B cell (primary cell): ENCODE measurements at places on chromosomes 1 and 21. TPM values are rescaled to one million over a fixed set of nuclear protein-coding genes. Genes with fewer than 3 reads are reported as not detected.
A peak's percentile ranks its signal among the peaks of the same experiment; 100 is the strongest.

DNA sequence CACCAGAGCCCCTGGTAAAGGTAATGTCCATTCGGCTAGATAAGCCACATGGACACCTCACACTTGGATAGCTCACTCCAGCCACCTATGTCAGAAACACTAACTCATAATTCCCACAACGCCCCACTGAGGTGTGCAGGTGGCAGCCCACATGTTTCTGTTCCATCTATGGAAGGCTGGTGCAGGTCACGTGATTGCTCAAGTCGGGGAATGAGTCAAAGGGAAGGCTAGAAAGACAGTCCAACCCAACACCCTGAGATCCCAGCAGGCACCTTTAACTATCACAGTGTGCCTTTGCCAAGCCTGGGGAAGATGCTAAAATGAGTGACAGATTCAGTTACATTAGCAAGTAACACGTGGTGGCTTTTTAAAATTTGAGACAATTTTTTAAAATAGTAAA is 45.3 kb upstream of the KCNE1 start:
- DNase-seq = no peak

DNA sequence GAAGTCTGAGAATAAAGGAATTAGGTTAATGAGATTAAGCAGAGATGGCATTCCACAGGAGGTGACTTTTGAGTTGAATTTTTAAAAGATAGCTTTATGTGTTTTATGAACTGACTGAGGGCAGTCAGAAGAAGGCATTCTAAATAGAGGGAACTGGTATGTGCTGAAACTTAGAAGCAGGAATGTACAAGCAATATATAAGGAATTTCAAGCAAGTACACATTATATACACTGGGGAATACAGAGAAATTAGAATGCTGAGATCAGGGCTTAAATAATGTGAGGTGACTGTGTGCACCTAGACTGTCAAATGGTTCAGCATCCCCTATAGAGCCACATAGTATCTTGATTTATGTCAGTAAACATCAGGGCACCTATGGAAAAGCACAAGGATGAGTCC is 19.3 kb downstream of the WNT2B start:
- no peak for DNase-seq

DNA sequence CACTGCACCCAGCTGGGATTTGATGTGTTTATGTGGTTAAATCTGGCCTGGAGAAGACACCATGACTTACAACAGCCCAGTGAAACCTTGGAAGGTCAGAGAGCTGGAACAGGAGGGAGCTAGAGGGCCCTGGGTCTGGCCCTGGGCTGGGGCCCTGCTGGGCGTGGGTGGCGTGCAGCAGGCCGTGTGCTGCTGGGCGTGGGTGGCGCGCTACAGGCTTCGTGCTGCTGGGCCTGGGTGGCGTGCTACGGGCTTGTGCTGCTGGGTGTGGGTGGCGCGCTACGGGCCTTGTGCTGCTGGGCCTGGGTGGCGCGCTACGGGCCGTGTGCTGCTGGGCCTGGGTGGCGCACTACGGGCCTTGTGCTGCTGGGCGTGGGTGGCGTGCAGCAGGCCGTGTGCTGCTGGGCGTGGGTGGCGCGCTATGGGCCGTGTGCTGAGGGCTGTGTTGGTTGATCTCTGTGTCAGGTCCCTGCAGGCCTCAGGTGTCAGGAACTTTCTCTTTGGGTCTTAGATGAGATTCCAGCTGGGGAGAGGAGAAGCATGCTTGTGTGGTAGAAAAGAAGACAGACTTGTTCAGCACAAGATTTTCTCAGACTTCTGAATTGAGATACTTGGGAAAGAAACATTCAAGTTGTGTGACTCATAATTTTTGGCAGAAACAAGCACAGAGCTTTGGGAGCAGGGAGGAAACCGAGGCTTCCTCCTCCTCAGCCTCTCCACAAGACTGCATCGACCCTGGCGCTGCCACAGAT is 66.0 kb downstream of the COL18A1 start:
- no peak for DNase-seq

DNA sequence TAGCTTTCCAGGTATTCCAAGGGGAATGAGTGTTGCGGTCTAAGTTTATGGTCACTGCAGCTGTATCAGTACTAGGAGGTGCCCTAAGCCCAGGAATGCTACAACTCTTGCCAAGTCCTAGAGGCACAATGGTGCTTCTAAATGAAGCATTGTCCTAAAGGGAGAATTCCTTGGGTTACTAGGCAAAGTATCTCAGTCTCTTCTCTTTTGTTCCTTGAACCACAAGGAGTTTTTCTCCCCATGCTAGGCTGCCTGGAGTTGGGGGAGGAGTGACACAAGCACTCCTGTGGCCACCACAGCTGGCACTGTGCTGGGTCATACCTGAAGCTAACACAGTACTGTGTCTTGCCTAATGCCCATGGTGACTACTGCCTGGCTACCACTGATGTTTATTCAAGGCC is 50.7 kb downstream of the KMO start:
- DNase-seq = no peak

DNA sequence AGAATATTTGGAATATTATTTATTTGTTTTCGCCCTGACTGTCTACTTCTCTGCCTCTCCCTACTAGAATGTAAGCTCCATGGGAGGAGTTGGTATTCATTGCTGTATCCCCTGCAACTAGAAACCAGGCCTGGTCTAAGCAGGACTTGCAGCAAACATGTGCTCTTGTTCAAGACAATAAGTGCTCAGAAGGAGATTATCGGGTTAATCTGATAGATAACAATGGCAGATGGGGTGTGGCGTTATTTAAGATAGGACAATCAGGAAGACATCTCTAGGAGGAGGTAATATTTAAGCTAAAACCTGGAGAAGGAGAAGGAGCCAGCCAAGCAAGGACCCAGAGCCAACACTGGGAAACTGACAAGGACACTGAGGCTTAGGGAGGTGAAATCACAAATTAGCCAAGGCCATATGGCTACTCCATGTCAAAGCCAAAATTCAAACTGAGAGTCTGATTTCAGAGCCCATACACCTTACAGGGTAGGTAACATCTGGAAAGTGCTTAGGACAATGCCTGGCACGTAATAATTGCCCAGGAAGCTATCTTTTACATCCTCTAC is 41.5 kb downstream of the STYXL2 start:
- DNase-seq = no peak

GRCh38 chr1:95010158-95010557 is 62.6 kb downstream of the ALG14 start:
- DNase-seq = no peak

Gene ESPN
- polyA plus RNA-seq = 0.07 and 0.19 TPM in 2 replicates

GRCh38 chr1:229478852-229479251 is 29.3 kb downstream of the NUP133 start:
- DNase-seq = peak; percentile 69

Gene FCRL6
- polyA plus RNA-seq = 0.81 and 1.2 TPM in 2 replicates

Gene NHLH2
- not detected in 2 replicates for polyA plus RNA-seq

DNA sequence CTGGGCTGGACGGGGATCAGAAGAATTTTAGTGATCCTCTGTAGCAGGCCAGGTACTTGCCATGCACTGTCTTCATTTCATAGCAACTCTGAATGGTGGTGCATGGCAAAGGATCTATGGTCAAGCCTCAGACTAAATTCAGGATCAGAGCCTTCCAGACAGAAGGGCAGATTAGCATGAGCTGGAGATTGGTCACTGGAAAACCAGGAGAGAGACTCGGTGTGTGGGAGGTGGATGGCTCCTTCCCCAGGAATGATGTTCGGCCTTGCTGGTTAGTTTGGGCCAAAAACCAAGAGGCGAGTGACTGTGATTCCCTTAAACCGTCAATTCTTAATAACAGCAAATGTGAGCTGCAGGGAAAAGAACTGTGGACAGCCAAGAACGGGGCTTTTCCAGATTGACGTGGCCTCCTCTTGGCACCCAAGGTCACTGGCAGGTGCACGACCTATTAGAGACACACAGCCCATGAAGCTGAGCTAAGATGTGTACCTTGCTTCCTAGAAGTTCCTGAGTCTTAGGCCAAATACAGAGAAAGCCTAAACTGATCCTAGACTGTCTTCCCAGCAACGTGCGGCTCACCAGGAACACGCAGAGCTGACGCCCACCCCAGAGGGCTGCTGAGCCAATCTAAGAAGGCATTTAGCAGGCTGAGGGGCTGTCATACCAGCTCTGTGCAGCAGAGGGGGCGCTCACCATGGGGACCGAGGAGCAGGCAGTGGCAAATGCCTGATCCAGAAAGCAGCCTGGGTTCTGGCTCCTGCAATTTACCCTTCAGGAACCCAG is 18.5 kb downstream of the ALDH4A1 start:
- peak; percentile 76 for DNase-seq

- DNase-seq = no peak
Observed at GRCh38 chr1:76744989-76745388, 122.3 kb upstream of the ST6GALNAC5 start.

GRCh38 chr1:106876384-106876783 is 180.1 kb upstream of the PRMT6 start:
- no peak for DNase-seq

- no peak for DNase-seq
Observed at GRCh38 chr1:220552672-220553260, 24.8 kb downstream of the MARK1 start.

- no peak for DNase-seq
Observed at GRCh38 chr1:229124520-229125124, 146.3 kb upstream of the RAB4A start.

DNA sequence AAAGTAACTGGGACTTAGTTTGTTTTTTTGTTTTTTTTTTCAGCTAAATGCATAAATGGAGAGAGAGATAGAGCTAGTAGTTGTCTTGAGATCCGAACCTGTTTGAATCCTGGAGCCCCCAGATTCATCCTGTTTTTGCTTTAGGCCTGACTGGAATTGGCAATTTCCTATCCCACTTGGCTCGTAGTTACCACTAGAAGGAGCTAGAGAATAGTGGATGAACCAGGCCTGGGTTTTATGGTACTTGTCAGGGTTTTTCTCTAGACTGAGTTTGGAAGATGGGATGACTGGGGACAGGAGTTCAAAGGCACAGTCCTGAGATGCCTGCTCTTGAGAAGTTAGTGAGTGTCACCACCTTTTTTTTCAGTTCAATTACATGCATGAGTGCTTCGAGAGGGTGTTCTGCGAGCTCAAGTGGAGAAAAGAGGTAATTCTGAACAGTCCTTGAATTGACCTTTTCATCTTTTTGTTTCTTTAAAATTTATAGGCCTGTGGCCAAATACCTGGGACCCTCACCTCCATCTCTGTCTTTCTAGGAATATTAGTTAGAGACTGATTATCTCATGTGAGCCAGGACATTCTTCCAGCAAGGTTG is 23.4 kb downstream of the CELF3 start:
- no peak for DNase-seq

GRCh38 chr1:147618771-147619170 is 51.6 kb downstream of the ACP6 start:
- no peak for DNase-seq

GRCh38 chr1:11151826-11152612 is 37.1 kb upstream of the ANGPTL7 start:
- no peak for DNase-seq

DNA sequence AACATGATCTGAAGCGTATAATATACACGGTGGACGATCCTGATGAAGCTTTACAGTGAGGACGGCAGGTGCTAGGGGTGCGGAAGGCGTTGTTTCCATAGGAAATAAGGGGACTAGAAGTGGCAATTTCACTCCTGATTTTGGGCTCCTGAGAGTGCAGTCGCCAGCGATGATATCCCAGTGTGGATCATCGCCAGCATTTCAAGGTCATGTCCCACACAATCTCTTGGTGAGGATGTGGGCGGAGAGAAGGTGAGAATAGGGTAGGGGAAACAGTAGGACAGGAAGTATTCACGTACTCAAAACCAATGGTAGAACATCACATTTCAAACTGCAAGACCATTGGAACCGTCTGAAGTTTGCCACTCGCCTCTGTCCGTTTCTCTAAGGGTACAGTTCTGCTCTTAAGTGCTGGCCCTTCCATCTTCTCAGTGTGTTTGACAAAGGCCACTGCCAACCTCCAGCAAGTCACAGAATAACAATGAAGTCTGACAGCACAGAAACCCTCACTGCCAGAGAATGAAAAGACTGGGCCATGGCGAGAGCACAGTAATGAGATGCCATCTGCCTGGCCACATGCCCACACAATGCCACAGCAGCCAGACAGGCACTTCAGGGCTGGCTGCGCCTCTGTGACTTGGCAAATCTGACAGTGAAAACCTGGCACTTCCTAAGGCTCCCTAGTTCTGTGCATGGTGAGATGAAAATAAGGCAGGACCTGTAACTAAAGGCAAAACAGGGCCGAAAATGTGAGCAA is 27.9 kb downstream of the PCSK9 start:
- no peak for DNase-seq

Gene C1QB
- polyA plus RNA-seq = 0.16 and 0.48 TPM in 2 replicates

Gene HHAT
- 2.7 and 4.0 TPM in 2 replicates for polyA plus RNA-seq

Gene SLFNL1
- 0.18 and 0.35 TPM in 2 replicates for polyA plus RNA-seq

Gene RAB7B
- not detected in 2 replicates for polyA plus RNA-seq

- peak; percentile 68 for DNase-seq
Observed at GRCh38 chr1:93061895-93062792, 16.9 kb upstream of the MTF2 start.

Gene SPRR2E
- not detected in 2 replicates for polyA plus RNA-seq

- DNase-seq = no peak
Observed at GRCh38 chr1:3470650-3471355, 16.3 kb downstream of the ARHGEF16 start.

- no peak for DNase-seq
Observed at GRCh38 chr1:220526294-220526693, 1.6 kb upstream of the MARK1 start.

- no peak for DNase-seq
Observed at GRCh38 chr1:94773296-94773809, 46.8 kb upstream of the SLC44A3 start.

Gene SPATA45
- not detected in 2 replicates for polyA plus RNA-seq

- DNase-seq = no peak
Observed at GRCh38 chr1:107979926-107980325, 14.9 kb upstream of the VAV3 start.

GRCh38 chr1:45566722-45567121 is 16.1 kb downstream of the AKR1A1 start:
- DNase-seq = no peak

GRCh38 chr1:26417111-26417759 is 6.6 kb downstream of the LIN28A start:
- peak; percentile 85 for DNase-seq

DNA sequence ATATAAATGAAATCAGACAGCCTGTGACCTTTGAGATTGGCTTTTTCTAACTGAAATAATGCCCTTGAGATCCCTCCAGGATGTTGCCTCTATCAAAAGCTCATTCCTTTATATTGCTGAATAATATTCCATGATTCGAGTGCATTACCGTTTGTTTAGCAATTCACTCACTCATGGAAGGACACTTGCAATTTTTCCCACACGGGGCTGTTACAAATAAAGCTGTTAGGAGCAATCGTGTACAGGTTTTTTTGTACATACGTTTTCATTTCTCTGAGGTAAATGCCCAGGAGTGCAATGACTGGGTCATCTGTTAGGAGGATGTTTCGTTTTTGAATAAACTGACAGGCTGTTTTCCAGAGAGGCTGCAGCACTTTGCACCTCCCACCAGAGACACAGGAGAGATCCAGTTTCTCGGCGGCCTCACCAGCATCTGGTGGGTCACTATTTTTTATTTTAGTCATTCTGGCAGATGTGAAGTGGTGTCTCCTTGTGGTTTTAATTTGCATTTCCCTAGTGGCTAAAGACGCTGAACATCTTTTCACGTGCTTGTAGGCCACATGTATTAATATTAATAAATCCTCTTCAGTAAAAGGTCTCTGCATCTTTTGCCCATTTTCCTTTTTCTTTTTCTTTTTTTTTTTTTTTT is 11.0 kb downstream of the PRDM15 start:
- peak; percentile 65 for DNase-seq
